ENCODE measurements at places on chromosomes 3 and 15.

DNA sequence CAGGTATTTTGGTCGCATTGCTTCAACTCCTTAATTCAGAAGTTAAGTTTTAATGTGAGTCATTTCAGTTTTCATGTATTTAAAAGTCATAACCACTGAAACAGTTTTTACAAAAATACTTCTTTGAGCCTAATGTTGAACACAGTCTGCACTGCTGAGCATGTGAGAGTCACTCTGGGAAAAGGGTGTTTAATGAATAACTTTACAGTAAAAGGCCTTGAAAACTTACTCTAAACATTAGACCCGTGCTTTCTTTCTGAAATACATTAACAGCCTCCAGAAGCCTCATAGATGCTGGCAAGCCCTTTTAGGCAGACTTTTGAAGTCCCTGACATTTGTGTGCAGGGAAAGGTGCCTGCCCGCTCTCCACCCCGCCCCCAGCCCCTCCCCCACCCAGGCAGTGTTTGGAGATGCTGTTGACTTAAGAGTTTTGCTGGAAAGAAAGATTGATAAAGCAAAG is 68.9 kb upstream of the NR2F2 start:
- DNase-seq: no peak

DNA sequence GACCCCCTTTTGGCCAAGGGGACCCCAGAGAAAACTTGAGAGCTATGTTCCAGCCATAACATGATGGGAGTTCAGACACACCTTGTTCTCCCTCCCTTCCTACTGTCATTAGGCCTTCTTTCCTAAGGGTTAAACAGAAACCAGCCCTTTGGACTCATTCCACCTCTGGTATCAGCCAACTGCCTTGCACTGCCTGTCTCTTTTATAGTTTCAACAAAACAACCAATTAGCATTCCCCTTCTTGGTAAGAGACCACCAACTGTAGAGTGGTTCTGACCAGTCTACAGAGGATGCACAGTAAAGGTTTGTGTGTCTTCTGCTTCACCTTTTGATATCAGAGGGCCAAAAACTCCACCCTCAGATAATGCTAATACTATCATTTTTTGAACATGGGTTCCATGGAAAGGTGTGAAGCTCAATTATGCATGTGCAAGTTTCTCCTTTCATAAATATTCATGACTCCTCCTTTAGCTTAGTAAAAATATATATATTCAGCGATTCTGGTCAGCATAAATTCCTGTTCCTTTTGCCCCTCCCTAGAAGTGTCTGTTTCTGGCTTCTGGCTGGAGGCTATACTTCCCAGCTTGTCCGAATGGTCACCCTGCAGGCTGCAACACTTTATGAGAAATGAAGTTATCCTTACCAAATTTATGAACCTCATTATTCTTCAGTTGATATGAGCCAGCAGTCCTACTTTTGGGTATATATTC is 55.9 kb downstream of the SERP1 start:
- DNase-seq: no peak

GRCh38 chr3:185630182-185630622 is 44.1 kb downstream of the SENP2 start:
- no peak for DNase-seq

GRCh38 chr3:143590660-143591059 is 257.6 kb downstream of the SLC9A9 start:
- DNase-seq: no peak

All from NT2/D1 (cell line).